ENCODE measurements at places on chromosomes 11 and 22. TPM values are rescaled to one million over a fixed set of nuclear protein-coding genes. Genes with fewer than 3 reads are reported as not detected.

DNA sequence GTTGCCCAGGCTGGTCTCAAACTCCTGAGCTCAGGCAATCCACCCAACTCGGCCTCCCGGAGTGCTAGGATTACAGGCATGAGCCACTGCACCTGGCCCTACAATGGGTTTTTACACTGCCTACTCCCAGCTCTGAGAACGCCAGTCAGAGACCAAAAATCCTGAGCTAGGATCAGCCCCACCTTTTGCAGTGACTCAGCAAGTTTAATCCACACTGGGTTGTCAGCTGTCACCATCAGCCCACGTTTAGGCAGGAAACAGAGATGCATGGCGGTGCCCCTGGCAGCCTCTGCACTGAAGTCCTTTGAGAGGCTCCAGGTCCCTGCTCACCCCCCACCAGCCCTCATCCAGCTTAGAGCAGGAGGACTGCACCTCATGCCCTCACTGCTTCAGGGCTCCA is 117.6 kb downstream of the ARHGAP8 start:
- DNase-seq, result no peak

GRCh38 chr22:42632096-42632495 is 8.3 kb downstream of the ATP5MGL start:
- no peak for DNase-seq

GRCh38 chr11:112858289-112859023 is 102.8 kb upstream of the NCAM1 start:
- no peak for DNase-seq

GRCh38 chr11:19258641-19259230 is 18.0 kb upstream of the E2F8 start:
- DNase-seq, result no peak

The MUC5B gene
- total RNA-seq, result not detected
